Activated T-helper 2 cell treated with anti-CD3 and anti-CD28 coated beads, Interferon-gamma antibody, Interleukin-2, Interleukin-4, amounts not matched to agents 10 μg/mL and 5 μg/mL and 100 μg/mL, durations not matched to agents 14 hours and 24 hours and 36 hours (primary cell): ENCODE measurements at places on chromosomes 2 and 18. TPM values are rescaled to one million over a fixed set of nuclear protein-coding genes. Genes with fewer than 3 reads are reported as not detected.

DNA sequence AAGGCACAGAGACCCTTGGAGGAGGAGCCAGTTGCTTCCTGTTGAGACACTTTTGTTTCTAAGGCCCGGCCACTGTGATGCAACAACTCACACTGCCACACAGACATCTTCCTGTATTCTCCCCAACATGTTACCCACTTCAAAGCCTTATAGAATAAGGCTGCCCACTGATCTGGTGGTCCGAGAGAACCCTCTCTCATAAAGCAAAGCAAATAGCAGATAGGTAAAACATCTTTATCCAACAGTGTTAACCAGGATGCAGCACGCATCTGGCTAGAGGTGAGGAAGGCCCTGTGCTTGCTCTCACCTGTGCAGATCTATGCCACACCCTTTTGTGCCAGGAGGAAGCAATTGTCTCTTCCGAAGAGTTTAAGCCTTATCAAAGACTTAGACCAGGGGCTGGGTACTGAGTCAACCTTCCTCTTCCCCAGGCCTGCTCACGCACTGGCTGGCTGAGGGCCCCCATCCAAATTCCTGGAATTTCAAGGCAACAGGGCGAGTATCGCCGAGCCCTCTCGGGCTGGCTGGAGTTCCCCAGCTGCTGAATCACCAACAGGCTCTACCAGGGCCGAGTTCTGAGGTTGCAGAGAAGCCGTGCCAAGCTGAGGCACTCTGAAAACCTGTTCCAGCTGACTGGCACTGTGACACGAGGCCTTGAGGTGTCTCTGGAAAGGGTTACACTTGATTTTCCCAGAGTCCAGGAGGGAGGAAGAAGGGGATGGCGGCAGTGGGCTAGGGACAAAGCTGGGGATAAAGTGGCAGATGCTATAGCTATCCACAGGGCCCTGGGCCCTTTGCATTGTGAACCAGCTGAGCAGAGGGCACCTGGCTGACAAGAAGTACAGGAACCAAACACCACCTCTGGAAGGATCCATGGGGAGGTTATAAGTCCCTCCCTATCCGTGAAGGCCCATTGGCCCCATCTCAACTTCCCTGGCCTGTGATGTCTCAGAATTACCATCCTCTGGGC lies 29.3 kb downstream of the TGFA start:
- H3K36me3 ChIP-seq: no peaks in the 10 kb centered on the region
- H3K27ac ChIP-seq: no peak overlapping the region
- H3K27me3 ChIP-seq: peaks cover 4% of the 10 kb centered on the region
- H3K4me3 ChIP-seq: no peak overlapping the region

DNA sequence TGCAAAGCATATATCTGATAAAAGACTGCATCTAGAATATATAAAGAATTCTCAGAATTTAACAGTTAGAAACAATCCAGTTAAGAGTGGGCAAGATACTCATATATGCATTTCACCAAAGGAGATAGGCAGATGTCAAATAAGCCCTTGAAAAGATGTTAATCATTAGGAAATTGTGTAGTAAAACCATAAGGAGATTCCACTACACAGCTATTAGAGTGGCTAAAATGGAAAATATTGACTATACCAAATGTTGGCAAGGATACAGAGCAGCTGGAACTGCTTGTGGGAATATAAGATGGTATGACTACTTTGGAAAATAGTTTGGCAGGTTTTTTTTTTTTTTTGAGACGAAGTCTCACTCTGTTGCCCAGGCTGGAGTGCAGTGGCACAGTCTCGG lies 59.5 kb downstream of the CAB39 start:
- no peaks in the 10 kb centered on the region for H3K27me3 ChIP-seq
- H3K27ac ChIP-seq: peak overlapping the region; percentile 25
- H3K4me1 ChIP-seq: peaks cover 85% of the 10 kb centered on the region
- no peak for DNase-seq

- no peak for DNase-seq
- peak overlapping the region; percentile 95 for H3K27ac ChIP-seq
- H3K4me3 ChIP-seq: peak overlapping the region; percentile 77
- peaks cover 40% of the 10 kb centered on the region for H3K36me3 ChIP-seq
- peaks cover 44% of the 10 kb centered on the region for H3K4me1 ChIP-seq
Measured at GRCh38 chr18:79516441-79516931, 120.8 kb downstream of the NFATC1 start.

SPP2 gene
- not detected in 2 replicates for total RNA-seq

- H3K27me3 ChIP-seq: peaks cover 6% of the 10 kb centered on the region
- H3K4me3 ChIP-seq: no peak overlapping the region
- no peaks in the 10 kb centered on the region for H3K4me1 ChIP-seq
- DNase-seq: peak; percentile 56
Measured at GRCh38 chr2:74334931-74335333, 8.3 kb downstream of the SLC4A5 start.

GRCh38 chr2:27177441-27178351 lies 28.9 kb downstream of the TCF23 start:
- peaks cover 41% of the 10 kb centered on the region for H3K27me3 ChIP-seq
- DNase-seq: no peak
- H3K27ac ChIP-seq: no peak overlapping the region

- H3K4me1 ChIP-seq: no peaks in the 10 kb centered on the region
- no peak overlapping the region for H3K27ac ChIP-seq
- H3K4me3 ChIP-seq: no peak overlapping the region
- no peaks in the 10 kb centered on the region for H3K36me3 ChIP-seq
- H3K27me3 ChIP-seq: no peaks in the 10 kb centered on the region
Measured at GRCh38 chr2:5479265-5479928, 212.8 kb upstream of the SOX11 start.

EVX2 gene
- total RNA-seq: not detected in 2 replicates
